ENCODE measurements at places on chromosomes 6 and 20.

DNA sequence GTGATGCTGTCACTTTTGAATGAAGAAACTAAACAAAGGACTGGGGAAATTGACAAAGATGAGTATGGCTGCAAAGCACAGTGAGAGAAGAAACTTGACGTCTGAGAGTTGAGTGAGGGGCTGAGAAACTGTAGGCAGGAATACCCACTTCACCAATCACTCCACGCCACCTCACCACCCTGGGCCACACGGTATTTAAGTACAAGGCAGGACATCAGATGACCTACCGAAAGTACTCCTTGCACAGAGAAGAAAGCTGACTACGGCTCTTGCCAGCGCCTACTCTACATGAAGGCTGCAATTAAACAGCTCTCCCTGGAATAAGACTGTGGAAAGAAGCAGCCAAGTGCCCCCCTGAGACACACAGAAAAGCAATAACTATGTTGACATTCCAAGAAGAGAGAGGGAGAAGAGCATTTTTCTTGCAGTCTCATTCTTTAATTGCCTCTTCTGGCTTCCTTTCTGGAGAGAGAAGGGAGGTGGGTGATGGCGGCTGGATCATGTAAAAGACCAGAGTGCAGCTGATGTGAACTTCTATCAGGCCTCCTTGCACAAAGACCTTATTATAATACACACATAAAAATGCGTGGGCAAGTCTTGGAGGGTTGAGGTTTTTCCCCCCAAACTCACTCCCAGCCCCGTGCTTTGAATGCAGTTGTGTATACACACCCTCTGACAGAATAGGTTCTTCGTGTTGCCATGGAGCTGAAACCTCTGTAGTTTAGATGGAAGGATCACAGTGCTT, 44.6 kb downstream of the HIVEP2 start:
- DNase-seq: peak; percentile 45

DNA sequence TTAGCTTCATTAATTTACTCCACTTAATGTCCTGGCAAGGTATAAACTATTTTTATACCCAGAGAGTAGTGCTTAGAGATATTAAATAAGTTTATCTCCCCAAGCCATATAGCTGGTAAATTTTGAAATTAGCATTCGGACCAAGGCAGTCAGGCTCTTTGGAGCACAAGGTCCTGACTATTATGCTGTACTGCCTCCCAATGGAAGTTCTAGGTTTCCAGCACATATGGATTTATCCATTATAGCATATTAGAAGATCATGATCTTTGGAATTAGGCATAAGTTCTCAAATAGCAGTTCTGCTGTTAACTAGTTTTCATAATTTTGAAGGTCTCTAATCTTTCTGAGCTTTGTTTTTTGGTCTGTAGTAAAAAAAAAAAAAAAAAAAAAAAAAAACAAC, 835.3 kb upstream of the EPHA7 start:
- peak; percentile 54 for DNase-seq

- no peak for DNase-seq
Measured at GRCh38 chr6:7236306-7237209, 76.4 kb downstream of the SSR1 start.

DNA sequence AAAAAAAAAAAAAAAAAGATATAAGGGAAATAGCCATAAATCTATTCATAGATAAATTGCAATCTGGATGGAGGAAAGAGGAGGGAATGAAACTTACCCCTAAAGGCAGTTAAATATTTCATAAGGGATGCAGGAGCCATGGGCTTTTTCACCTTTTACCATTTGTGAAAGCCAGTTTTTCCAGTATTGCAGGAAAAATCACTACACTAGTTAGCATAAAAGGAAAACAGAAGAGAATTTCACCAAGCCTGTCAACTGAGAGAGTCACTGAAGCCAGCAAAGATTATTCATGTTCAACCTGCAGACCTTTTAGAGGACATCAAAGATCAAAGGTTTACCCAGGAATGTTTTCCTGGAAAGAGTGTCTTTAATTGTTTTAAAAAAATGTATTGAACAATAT, 969.7 kb downstream of the KIF16B start:
- DNase-seq: no peak

- no peak for DNase-seq
Measured at GRCh38 chr20:48166082-48166835, 381.0 kb upstream of the SULF2 start.

DNA sequence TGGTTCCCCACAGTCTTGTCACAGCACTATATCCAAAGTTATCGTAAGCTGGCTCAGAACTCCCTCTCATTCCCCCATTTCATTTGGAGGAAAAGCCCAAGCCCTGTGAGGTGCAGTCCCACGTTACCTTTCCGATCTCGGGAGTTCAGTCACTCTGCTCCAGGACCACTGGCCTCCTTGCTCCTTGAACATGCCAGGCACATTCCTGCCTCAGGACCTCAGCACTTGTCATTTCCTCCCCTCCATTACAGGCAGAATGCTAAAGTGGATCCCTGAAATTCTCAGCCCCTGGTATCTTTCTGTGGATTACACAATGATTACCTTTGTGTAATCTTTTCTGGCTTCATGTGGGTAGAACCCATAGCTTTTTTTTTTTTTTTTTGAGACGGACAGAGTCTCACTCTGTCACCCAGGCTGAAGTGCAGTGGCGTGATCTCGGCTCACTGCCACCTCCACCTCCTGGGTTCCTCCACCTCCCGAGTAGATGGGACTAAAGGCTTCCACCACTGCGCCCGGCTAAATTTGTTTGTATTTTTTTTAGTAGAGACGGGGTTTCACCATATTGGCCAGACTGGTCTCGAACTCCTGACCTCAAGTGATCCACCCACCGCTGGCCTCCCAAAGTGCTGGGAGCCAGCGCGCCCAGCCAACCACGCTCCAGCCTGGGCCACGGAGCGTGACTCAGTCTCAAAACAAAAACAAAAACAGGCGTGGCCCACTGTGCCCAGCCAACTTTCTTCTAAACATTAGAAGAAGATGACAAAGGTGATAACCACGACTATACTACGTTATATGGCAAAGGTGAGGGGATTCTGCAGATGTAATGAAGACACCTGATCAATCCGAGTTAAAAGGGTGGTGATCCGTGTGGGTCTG, 4.0 kb upstream of the OXT start:
- DNase-seq: no peak

DNA sequence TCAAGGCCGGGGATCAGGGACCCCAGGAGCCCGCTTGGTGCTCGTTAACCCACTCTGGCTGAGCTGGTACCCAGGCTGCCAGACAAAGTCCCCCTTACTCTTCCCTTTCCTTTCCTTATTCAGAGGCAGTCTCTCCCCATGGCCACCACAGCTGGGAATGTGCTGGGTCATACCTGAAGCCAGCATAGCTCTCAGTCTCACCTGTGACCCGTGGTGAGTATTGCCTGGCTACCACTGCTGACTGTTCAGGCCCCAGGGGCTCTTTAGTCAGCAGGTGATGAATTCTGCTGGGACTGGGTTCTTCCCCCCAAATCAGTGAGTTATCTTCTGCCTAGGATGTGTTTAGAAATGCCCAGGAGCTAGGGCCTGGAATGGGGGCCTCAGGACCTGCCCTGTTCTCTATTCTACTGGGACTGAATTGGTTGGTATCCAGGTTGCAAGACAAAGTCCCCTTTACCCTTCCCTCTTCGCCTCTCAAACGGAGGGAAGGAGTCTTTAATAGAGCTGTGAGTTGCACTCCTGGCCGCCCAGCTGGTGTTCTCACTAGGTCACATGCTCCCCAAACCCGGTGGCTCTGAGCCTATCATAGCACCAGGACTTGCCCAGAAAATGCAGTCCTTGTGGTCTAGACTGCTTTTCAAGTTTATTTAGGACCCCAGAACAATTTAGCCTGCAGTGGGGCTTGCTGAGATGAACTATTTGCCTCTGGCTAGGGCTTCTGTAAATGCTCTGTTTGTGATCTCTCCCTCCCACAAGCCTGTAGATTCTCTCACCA, 64.6 kb downstream of the MYO6 start:
- no peak for DNase-seq

DNA sequence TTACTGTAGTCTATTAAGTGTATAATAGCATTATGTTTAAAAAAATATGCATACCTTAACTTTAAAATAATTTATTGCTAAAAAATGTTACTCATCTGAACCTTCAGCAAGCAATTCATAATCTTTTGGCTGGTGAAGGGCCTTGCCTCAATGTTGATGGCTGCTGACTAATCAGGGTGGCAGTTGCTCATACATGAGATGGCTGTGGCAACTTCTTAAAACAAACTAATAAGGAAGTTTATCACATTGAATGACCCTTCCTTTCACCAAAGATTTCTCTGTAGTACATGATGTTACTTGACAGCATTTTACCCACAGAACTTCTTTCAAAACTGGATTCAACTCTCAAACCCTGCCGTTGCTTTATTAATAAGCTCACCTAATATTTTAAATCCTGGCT, 84.0 kb downstream of the TASP1 start:
- DNase-seq: no peak

GRCh38 chr20:19510611-19511010, 247.4 kb upstream of the RIN2 start:
- no peak for DNase-seq

DNA sequence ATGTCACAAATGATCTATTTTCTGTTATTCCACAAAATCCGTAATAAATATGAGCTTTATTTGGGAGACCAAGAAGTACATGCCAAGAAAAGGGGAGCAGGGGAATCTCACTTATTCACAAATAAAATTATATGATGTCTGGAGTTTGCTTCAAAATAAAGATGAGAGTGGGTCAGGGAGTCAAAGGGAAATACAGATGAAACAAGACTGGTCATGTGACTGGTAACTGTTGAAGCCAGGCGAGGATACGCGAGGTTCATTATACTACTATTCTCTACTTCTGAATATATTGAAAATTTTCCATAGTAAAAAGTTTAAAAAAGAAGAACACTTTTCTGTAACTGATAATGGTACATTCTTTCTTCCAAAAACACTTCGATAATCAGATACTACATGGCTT, 14.6 kb downstream of the EPB41L2 start:
- no peak for DNase-seq
